ENCODE measurements at places on chromosomes 2 and 18. TPM values are rescaled to one million over a fixed set of nuclear protein-coding genes. Genes with fewer than 3 reads are reported as not detected.
A peak's percentile ranks its signal among the peaks of the same experiment; 100 is the strongest.

STPG4 gene
- not detected for total RNA-seq

FBXO15 gene
- total RNA-seq = 3.5 TPM

ONECUT2 gene
- 0.22 TPM for total RNA-seq

GRCh38 chr2:215796140-215796855 is 217.1 kb downstream of the MREG start:
- no peak overlapping the region for H3K27ac ChIP-seq
- peak; percentile 62 for DNase-seq
- no peaks in the 10 kb centered on the region for H3K36me3 ChIP-seq
- no peaks in the 10 kb centered on the region for H3K4me1 ChIP-seq

- no peak overlapping the region for H3K27ac ChIP-seq
- H3K4me3 ChIP-seq = no peak overlapping the region
- no peaks in the 10 kb centered on the region for H3K27me3 ChIP-seq
- peak; percentile 75 for DNase-seq
- H3K4me1 ChIP-seq = peaks cover 17% of the 10 kb centered on the region
These were observed 126.2 kb upstream of the LGALSL start for GRCh38 chr2:64327510-64328414.

DNA sequence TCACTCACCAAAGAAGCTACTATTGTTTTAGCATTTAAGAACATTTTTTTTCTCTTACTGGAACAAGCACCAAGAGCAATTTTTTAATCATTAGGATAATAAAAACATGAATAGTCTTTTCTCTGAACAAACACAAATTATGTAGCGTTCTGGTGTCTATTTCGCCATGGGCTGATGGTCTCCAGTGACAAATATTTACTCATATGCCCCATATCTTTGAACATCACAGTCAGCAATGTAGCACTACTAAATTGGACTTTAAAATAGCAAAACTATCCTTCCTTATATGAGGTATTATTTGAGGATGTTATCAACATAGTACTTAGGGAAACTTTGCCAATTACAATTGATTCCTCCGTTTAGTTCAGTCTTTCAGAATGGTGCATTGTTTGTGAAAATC is 1326.0 kb upstream of the ZEB2 start:
- no peaks in the 10 kb centered on the region for H3K4me1 ChIP-seq
- no peak overlapping the region for H3K4me3 ChIP-seq
- H3K27me3 ChIP-seq = no peaks in the 10 kb centered on the region

- H3K4me3 ChIP-seq = no peak overlapping the region
- no peak overlapping the region for H3K27ac ChIP-seq
- H3K36me3 ChIP-seq = no peaks in the 10 kb centered on the region
- H3K27me3 ChIP-seq = no peaks in the 10 kb centered on the region
These were observed 113.0 kb downstream of the RND3 start for GRCh38 chr2:150374492-150374891.

DNA sequence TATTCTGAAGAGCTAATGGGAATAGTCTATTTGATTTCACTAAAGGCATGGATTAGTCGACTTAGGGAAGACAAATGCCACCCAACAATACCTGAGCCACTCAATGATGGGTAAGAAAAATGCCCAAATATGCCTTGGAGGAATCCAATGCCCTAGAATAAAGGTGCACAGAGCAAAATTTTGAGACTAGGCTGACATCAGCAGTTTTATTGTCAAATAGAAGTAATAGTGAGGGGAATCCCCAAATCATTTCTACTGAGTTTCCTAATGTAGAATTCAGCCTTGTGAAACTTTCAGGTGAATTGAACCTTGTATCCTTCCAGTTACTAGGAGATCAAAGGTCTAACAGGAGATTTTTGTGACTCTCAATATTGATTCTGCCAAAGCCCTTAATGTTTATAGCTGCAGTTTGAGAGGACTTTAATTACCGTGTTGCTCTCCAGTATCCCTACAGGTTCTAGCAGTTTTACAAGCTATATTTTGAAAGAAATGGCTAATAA is 50.8 kb upstream of the THSD7B start:
- H3K27ac ChIP-seq = no peak overlapping the region
- no peak overlapping the region for H3K4me3 ChIP-seq
- DNase-seq = no peak
- no peaks in the 10 kb centered on the region for H3K27me3 ChIP-seq

GRCh38 chr2:10447300-10447894 is 730 bp downstream of the ODC1 start:
- H3K4me3 ChIP-seq = peak overlapping the region; percentile 81
- DNase-seq = no peak
- no peaks in the 10 kb centered on the region for H3K27me3 ChIP-seq
- peaks cover 25% of the 10 kb centered on the region for H3K36me3 ChIP-seq
- peaks cover 10% of the 10 kb centered on the region for H3K4me1 ChIP-seq
- H3K27ac ChIP-seq = peak overlapping the region; percentile 85

DNA sequence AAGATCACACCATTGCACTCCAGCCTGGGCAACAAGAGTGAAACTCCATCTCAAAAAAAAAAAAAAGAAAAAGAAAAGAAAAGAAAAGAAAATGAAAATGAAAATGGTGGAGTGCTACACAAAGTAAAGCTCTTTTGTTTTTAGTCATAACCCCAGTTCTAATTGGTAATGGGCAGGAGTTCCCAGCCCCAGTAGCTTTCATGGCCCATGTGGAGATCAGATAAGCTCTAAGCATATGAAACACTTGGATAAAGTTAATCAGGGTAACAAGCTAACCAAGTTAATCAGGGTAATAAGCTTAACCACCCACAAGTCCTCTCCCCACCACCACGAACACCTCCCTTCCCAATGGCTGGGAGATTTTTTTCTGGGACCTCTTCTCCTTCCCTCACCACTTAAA is 240.8 kb downstream of the BCL11A start:
- peaks cover 5% of the 10 kb centered on the region for H3K4me1 ChIP-seq
- H3K27ac ChIP-seq = no peak overlapping the region
- no peak for DNase-seq
- H3K36me3 ChIP-seq = no peaks in the 10 kb centered on the region
- no peak overlapping the region for H3K4me3 ChIP-seq
- H3K27me3 ChIP-seq = no peaks in the 10 kb centered on the region

DOK6 gene
- total RNA-seq = 3.8 TPM

- H3K4me3 ChIP-seq = no peak overlapping the region
- H3K4me1 ChIP-seq = no peaks in the 10 kb centered on the region
- no peaks in the 10 kb centered on the region for H3K36me3 ChIP-seq
- H3K27ac ChIP-seq = no peak overlapping the region
- DNase-seq = no peak
These were observed 104.9 kb downstream of the RIT2 start for GRCh38 chr18:43010611-43011010.

DNA sequence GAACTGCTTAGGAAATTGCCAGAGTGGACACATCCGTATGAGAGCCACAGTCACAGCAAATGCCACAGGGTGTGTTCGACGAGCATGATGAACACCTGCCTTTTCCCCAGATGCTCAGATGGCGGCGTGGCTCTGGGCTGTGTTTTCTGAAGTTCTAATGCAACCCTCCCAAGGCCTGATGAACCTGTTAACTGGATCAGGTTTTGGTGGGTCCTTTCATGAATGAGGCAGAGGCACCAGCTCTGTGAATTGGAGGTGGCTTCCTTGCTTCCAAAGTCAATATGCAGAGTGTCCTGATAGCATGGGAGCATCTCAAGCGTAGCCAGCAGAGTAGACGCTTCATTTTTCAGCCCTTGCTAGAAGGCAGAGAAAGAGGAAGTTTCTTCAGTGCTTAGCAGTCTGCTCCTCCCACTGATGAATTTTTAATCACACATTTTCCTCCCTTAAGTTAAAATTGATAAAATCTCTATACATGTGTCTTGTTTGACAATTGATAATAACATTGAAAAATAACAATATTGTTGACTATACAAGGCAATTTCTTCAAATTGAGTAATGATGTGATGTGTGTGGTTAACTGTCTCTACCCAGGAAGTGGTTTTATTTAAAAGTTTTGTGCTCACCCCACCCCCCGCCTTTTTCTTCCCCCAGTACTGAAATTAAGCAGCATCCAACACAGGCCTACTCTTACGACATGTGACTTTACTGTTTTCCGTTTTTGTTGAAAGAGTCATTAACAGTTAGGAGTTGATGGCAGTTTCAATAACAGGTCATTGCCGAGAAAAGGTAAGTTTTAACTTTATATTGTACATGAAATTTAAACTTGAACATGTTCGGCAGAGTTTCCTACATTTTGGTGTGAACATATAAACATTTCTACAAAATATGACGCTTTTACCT is at the start of gene ARHGAP15:
Gene ARHGAP15 (plus strand): TSS at position 739 of the 900 bp plus-strand sequence.
- no peaks in the 10 kb centered on the region for H3K4me1 ChIP-seq
- no peaks in the 10 kb centered on the region for H3K27me3 ChIP-seq
- H3K36me3 ChIP-seq = no peaks in the 10 kb centered on the region
- H3K4me3 ChIP-seq = no peak within 1 kb of the TSS
- H3K27ac ChIP-seq = no peak within 1 kb of the TSS
- DNase-seq = no peak

GRCh38 chr2:25982273-25982967 is at the start of gene KIF3C:
Gene KIF3C, minus strand, starts transcription at chr2:25982497. Its CDS starts 580 bp downstream, at chr2:25981917.
- H3K4me1 ChIP-seq = no peaks in the 10 kb centered on the region
- no peaks in the 10 kb centered on the region for H3K27me3 ChIP-seq
- peak; percentile 85 for DNase-seq

DNA sequence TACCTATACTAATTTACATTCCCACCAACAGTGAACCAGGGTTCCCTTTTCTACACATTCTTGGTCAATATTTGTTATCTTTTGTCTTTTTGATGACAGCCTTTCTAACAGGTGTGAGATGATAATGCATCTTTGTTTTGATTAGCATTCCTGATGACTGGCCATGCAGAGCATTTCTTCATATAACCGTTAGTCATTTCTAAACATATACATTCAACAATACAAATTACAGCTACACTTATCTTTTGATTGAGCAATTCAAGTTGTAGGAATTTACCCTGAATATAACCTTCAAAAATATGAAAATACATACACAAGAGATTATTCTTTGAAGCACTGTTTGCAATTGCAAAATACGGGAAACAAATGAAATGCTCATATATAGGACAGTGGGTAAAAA is 94.9 kb downstream of the TMEM131 start:
- no peak for DNase-seq
- H3K4me1 ChIP-seq = no peaks in the 10 kb centered on the region
- H3K4me3 ChIP-seq = no peak overlapping the region
- H3K36me3 ChIP-seq = no peaks in the 10 kb centered on the region
- no peak overlapping the region for H3K27ac ChIP-seq

GRCh38 chr2:9778471-9779316 is 64.6 kb upstream of the TAF1B start:
- H3K4me1 ChIP-seq = no peaks in the 10 kb centered on the region
- DNase-seq = no peak
- H3K27me3 ChIP-seq = no peaks in the 10 kb centered on the region
- no peaks in the 10 kb centered on the region for H3K36me3 ChIP-seq
- no peak overlapping the region for H3K4me3 ChIP-seq
- no peak overlapping the region for H3K27ac ChIP-seq

DNA sequence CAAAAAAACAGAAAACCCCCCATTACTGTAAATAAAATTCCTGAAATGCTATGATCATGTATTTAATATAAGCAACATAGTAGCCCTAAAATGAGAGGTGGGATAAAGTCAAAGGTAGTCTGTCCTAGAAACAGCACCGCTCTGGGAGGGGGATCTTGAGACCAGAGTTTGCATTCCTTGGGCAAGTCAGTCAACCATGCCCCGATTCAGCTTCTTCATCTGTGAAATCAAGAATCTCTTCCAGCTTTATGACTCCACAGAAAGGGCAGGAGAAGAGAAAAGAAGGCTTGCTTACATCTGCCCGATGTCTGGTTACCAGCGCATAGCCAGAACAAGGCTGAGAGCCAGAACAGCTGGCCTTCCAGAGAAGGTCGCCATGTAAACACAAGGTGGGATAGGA is 2.1 kb upstream of the FBLN7 start:
- H3K4me3 ChIP-seq = no peak overlapping the region
- DNase-seq = peak; percentile 14
- H3K36me3 ChIP-seq = no peaks in the 10 kb centered on the region
- no peaks in the 10 kb centered on the region for H3K27me3 ChIP-seq

C1QL2 gene
- not detected for total RNA-seq

DNA sequence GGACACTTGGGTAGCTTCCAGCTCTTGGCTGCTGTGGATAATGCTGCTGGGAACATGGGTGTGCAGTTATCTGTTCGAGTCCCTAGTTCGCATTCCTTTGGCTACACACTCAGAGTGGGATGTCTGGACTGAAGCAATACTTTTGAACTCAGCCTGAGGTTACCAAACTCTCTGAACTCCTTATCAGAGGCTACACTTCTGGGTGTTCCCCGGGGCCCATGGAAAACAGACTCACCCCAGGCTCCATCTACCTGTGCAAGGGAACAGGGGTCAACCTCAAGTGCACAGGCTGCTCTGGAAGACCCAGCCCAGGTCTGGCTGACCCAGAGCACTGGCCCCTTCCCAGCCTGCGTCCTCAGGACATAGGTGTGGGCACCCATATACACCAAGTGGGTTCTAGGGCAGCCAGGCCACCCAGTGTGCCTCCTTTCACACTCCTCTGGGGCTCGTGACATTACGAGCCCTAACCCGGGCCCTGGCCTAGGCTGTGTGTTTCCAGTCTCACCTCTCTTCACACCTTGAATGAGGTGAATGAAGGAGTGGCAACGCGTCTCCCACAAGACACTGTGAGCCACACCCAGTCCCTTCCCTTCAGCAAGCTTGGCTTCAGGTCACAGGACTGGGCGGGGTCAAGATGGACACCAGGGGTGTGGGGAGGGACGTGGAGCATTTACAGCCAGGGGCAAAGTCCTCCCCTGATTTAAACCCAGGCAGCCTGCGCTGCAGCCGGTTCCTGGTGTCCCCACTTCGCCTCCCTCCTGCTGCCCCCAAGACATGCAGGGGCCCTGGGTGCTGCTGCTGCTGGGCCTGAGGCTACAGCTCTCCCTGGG is at the start of gene ALPI:
Gene ALPI (plus strand): TSS at position 728 of the 830 bp plus-strand sequence. CDS start 47 bp downstream, at position 775.
- DNase-seq = peak; percentile 35
- no peak within 1 kb of the TSS for H3K4me3 ChIP-seq
- H3K27ac ChIP-seq = no peak within 1 kb of the TSS
- no peaks in the 10 kb centered on the region for H3K27me3 ChIP-seq

Data from kidney (tissue), 22 donors.